Amniotic epithelial cell (primary cell): ENCODE measurements at places on chromosomes 1 and 21.

DNA sequence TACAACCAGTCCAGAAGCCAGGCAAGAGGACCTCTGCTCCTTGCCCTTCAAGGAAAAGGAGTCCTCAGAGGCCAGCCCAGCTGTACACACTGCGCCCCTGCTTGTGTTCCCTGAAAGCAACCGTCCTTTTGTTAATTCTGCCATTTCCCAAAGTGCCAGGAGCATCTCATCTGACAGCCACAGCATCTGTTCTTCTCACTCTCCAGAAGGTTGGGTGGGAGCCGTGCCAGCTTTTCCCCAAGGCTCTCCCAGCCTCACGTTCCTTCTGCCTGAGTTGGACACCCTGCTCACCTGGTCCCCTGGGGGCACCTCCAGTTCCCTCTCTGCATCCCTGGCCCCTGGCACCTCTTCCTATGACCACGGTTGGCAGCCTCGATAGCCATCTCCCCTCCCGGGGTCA is 10.5 kb upstream of the CNTN2 start:
- no peak for DNase-seq

GRCh38 chr1:194341587-194341986 is 1155.2 kb upstream of the B3GALT2 start:
- DNase-seq: no peak

GRCh38 chr1:173002891-173003838 is 47.6 kb downstream of the TNFSF18 start:
- DNase-seq: peak; percentile 93

DNA sequence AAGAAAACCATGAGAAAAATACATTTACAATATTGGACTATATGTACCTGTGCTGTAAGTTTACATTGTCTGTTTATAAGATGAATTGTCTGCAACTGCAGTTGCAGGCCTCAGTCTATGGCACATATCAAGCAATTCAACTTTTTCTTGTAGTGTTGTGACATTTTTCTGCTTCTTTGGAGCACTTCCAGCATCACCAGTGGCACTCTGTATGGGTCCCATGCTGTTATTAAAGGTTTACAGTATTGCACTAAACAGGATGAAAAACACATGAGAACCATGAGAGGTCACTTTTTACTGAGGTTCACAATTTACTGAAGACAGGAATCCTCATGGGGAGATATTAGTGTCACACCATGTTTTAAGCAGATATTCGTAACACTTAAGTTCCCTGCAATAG is 118.6 kb downstream of the GRIK1 start:
- DNase-seq: no peak

DNA sequence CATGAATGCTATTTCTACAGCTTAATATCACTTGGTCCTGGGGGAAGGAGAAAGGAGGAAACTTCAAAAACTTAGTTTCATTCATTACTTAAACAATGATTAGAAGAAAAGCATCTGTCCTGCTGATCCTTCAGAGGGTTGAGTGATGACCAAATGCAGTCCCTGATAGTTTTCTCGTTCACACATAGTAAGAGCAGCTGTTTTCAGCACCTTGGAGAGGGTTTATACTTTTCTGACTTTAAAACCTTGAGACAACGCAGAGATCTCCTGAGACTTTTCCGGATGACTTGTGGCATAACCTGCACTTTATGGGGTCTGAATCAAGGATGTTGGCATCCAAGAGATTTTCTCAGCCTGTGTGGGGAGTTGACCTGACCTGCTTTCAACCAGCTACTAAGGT is 94.0 kb upstream of the KCND3 start:
- DNase-seq: peak; percentile 12

- DNase-seq: no peak
Observed at GRCh38 chr1:219109424-219110018, 64.2 kb upstream of the LYPLAL1 start.
